ENCODE measurements at places on chromosomes 3 and 15.

GRCh38 chr3:166456286-166456685 lies 619.1 kb upstream of the BCHE start:
- DNase-seq = no peak

- no peak for DNase-seq
Observed at GRCh38 chr3:27699067-27699466, 23.1 kb downstream of the EOMES start.

GRCh38 chr3:184636741-184637316 lies 75.0 kb downstream of the MAGEF1 start:
- peak; percentile 2 for DNase-seq

DNA sequence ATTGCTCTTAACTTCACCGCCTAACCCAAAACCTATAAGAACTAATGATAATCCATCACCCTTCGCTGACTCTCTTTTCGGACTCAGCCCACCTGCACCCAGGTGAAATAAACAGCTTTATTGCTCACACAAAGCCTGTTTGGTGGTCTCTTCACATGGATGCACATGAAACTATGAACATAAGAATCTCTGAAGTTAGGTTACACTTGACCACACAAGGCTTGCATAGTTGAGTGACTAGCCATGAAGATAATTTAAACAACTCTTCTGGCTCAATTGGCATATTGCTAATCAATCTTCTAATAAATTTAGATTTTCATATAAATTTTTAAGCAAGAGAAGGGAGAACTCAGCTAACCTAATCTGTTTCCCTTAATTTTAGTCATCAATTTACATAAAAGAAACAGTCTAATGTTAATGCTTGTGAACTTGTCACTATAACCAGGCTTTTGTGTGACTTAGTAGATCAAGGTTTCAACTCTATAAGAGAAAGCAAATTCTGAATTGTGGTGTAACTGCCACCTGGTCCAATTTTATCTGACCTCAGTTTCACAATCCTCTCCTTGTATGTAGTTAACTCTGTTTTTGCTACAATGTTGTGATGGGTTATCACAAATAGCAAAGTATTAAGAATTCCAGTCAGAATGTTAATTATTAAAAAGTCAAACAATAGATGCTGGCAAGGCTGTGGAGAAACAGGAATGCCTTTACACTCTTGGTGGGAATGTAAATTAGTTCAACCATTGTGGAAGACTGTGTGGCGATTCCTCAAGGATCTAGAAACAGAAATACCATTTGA lies 82.0 kb downstream of the HHLA2 start:
- DNase-seq = no peak

- DNase-seq = no peak
Observed at GRCh38 chr3:31890742-31891469, 90.2 kb downstream of the OSBPL10 start.

DNA sequence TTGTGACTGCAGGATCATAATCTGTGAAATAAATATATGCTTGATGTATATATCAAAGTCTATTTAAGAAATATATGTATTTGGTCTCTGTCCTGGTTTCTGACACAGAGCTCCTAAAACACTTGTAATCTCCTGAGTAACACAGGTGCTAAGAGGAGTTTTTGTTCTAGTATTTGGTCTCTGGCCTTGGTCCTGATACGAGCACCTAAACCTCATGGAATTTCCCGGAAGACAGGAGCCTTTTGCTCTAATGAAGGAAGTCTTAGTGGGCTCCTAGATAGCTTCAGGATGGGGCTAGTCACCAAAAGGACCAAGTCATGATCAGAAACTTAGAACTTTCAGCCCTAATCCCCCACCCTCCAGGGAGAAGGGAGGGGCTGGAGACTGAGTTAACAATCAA lies 19.2 kb upstream of the MUSTN1 start:
- DNase-seq = no peak

DNA sequence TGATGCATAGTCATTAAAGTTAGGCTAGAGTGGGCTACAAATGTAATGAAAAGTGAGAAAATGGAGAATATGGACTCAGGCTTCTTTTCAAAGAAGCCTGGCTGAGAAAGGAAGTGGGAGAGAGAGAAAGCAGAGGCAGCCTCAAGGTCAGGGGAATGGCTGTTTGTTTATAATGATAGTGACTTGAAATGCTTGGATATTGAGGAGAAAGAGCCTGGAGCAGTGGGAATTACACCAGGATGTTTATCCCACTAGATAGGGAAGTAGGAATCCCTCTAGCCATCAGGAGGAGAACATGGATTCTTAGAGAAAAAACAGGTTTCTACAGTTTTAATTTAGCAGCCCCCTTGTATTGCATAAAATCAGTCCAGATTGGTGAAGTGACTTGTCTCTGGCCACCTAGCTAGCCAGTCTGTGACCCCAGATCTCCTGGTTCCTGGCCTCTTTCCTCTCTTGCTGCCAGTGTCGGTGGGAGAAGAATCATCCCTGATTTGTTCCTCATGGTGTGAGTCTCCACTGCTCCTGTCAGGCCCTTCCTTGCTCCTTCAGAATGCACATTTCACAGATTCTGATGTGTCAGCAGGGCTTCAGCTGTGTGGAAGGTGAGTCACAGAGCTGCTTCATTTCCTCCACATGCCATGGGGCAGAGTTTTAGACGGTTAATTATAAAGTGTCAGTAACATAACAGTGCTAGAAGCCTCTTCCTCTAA lies 32.9 kb downstream of the SEMA6D start:
- DNase-seq = no peak

DNA sequence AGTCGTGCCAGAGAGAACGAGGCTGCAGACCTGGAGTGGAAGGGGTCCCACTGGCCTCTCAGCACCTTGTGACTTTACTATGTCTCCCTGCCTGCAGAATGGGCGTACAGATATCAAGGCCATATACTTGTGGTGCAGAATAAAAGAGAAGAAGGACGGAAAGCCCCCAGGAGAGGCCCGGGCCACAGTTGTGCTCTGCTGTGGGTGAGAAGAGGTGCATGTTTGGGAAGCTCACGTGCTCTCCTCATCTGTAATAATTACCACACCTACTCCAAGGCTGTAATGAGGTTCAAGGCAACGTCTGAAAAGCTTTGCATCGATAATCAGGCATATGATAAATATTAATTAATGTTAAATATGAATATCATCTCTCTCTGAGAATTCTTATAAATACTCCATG lies 58.0 kb downstream of the MGLL start:
- no peak for DNase-seq

DNA sequence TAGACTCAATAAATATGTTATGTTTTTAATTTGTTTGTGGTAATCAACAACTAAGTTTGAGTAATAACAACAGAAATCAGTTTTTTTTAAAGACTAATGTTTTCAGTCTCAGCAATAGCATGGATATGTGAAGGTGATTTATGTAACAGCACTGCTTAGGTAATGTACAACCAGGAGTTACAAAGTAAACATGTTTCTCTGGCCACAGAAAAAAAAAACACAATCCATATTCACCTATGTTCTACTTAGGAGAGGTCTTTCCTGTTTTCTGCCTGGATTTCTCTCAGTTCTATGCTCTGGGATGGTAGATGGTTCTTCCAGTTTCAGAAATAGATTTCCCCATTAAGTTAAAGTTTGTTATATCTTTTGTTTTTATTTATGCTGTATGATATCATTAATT lies 579.4 kb downstream of the SI start:
- DNase-seq = no peak

DNA sequence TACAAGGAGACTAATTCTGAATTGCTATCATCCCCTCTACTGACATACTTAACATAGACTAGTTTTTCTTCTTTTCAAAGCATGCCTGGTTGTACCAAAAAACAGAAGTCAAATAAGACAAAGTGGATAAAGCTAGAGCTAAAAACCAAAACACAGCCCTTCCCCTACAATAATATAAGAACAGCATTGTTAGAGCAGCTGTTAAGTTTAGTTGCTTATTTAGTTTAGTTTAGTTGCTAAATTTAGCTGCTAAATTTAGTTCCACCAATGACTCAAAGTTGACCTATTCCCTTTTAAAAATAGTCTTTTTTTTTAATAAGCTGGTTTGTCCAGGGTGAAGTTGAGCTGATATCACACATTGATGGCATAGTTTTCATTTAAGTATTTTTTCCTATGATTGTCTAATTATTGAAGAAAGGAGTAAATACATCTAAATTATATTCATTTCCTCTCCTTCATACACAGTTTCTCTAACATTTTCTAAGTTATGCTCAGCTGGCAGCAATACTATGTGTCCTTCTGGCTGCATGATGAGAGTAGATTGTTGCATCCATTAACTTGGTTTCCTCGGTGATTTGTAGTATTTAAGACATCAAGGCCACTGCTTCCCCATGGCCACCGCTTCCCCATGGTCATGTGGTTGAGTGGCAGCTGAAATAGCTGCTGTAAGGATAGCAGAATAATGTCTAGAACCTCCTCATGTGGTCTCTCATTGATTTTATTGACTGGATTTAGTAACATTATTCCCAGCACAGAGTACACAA lies 718.6 kb upstream of the NECTIN3 start:
- no peak for DNase-seq

DNA sequence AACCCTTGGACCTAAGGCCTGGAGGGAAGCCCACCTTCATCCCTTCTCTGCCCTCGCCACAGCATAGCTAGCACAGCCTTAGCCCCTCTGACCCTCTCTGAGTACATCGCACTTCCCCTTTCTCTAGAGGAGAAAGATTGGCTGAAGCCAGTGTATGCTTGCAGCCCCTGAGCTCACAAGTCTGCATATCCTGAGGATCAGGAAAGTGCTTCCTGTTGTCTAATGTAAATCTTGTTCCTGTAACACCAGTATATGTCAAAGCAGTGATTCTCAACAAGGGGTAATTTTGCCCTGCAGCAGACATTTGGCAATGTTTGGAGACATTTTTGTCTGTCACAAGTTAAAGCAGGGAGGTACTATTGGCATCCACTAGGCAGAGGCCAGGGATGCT lies 2.2 kb upstream of the PRKCD start:
- DNase-seq = no peak

DNA sequence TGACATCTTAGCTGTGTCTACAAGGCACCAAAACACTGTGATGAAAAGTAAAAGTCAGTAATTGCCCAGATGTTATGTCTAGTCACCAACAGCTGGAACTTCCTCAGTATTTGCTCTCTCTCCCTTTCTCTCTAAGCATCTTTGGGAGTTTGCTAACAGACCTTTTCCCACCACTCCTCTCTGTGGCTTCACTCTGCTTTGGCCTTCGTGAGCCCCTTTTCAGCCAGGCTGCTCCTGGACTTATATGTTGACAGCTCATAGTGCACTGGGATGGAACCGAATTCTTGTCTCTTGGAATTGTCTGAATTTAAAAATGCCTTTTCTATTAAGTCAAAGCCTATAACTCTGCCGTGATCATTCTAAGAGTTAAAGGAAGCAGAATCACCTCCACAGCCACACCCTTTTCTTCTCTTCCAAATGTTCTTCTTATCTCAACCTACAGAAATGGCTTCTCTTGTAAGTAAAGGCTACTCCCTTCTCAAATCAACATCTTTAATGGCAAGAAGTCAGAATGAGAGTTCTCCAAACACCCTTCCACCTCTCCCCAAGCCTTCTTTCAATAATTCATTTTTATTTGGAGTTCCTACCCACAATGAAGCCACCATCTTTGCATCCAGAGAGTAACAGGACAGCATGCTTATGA lies 17.2 kb upstream of the FOXP1 start:
- DNase-seq = no peak

GRCh38 chr15:89576417-89576773 lies 1.1 kb downstream of the TICRR start:
- no peak for DNase-seq

DNA sequence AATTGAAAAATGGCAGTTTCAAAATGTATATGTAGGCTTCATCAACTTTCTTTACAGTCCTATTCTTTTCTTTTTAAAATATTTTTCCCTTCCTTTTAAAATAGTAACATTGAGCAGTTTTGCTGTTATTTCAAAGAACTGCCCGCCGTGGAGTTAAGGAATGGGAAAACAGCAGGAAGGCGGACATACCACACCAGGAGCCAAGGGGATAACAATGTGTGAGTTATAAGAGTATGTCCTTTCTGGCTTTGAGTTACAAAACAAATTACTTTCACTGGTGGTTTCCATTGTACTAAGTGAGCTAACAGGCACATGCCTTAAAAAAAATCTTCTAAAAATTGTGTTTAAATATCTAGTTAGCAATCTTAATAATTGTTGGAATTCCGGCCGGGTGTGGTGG lies 37.4 kb upstream of the FBXL22 start:
- DNase-seq = no peak

- DNase-seq = no peak
Observed at GRCh38 chr3:38581774-38582173, 67.7 kb downstream of the SCN5A start.

GRCh38 chr15:72198356-72199204 lies 993 bp upstream of the GRAMD2A start:
- DNase-seq = no peak

- no peak for DNase-seq
Observed at GRCh38 chr3:66450390-66451022, 50.3 kb downstream of the LRIG1 start.

DNA sequence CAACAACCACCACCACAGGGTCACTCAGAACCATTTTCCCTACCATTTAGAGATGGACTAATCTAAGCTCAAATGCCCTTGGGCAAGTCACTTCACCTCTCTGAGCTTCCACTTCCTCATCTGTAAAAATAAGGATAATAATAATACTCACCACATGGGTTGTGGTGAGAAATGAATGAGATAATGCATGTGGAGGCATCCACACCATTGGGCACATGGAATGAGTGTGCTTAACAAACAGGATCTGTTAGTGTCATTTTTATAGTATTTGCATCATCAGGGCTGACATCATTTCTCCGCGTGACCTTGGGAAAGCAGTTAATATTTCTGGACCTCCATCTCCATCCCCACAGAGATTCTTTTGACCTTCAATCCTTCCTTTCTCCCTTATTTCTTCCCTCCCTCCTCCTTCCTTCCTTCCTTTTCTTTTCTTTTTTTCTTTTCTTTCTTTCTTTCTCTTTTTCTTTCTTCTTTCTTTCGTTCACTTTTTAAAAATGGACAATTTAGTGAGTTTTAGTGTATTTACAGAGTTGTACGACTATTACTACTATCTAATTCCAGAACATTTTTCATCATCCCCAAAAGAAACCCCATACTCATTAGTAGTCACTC lies 7.7 kb upstream of the RFT1 start:
- no peak for DNase-seq

DNA sequence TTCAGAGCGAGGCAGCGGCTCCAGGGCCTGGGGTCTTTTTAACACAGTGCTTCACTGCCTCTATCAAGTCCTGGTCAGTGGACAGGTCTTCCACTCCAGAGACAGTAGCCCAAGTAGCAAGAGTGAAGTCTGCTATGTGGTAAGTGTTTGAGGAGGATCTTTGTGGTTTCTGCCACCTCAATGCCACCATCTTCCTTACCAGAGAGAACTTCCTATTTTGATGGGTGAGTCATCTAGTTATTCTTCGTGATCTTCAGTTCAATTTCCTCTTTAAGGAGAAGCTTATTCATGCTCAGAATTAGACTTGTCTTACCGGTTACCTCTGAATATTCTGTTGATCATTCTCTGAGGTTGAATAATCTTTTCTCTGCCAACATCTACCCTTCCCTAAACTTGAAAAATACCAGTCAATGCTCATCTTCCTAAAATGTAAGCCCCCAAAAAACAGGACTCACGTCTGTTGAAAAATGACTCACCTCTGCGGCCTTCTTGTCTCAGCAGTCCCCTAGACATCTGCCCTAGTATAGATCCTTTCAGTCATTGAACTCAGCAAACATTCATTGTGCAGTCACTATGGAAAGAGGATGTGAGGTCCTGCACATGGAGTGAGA lies 32.2 kb upstream of the BCL6 start:
- peak; percentile 21 for DNase-seq

All from stimulated activated CD4-positive, alpha-beta T cell treated with anti-CD3 and anti-CD28 coated beads, Interleukin-2, amount 100 ng/mL, for 4 hours (primary cell).